ENCODE measurements at places on chromosomes 16 and 17.

DNA sequence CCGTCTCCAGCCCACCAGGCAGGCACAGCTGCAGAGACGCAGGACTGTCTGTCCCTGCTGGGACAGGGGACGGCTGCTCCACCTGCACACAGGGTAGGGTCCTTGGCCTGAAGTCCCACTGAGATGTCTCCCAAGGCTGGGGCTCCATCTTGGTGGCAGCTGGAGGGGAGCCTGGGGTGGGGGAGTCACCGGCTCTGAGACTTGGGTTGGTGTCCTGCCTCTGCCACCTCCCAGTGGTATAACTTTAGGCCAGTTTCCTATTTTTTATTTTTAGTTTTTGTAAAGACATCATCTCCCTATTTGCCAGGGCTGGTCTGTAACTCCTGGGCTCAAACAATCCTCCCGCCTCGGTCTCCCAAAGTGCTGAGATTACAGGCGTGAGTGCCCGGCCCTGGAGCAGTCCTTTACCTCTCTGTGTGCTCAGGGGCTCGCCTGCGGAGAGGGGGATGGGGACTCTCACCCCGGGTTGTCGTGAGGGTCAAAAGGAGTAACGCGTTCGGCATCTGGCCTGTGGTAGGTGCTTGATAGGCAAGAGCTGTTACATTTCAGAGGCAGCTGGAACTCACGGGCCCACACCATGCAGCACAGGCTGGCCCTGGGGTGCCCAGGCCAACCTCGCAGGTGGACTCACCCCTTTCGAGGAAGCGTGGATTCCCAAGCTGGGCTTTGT, 46.6 kb upstream of the DOC2B start:
- DNase-seq: no peak

DNA sequence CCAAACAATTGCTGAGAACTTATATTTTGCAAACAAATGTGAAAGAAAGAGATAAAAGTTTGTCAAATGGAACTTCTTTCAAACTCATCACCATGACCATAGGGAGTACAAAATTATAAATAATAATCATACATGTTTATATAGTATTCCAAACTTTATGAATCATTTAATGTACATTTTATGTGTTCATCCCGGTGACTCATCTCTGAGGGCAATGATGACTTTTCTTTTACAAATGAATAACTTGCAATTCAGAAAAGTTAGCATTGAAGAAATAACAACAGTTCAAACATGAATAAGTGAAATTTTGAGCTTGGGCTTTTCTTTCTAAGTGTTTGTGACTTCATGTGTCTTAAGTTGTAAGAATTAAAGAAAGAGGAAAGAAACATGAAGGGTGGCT, 66.3 kb upstream of the CDH8 start:
- DNase-seq: no peak

DNA sequence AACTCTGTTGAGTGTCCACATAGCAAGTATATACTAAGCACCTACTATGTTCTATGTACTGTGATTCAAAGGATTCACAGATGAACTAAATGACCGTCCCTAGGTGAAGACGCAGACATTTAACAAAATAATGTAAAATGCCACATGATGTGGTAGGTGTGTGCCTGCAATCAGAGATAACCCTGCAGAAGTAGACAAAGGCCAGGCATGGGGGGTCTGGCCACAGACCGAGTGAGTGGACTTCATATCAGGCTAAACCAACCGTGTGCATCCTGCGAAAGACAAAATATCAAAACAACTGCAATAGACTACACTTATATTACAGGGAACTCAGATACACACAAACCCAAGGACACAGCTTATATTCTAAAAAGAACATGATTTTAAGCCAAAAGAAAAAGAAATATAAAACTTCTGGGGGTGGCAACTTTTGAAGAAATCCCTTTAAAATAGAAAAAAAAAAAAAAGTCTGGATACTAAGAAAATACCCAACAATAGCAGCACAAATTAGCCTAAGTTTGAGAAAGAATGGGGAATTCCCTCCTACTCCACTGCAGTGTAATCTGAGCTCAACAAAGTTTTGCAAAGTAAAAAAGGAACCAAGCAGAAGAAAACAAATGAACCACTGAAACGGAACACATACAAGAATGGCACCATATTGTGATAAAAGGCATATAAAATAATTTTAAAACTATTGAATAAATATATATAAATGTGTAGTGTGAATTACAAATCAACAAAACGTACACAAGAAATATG, 12.3 kb downstream of the HSDL1 start:
- no peak for DNase-seq

DNA sequence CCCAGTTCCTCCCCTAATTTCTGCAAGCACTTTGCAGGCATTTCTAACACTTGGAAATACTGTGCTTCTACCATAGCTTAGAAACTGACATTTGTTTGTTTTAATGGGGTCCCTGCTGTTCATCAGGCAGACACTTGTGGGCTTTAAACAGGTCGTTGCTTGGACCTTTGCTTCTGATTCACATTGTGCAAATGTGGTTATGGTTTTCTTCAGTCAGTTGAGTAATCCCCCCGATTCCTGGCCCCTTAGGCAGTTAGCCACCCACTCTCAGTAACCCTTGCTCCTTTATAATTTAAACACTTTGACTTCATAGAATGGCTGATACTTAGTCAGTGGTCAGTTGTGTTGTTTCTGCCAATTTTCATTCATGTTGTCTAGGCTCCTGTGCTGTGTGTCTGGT, 39.4 kb downstream of the SLC47A1 start:
- DNase-seq: no peak

- no peak for DNase-seq
These were observed 301.4 kb downstream of the CA10 start for GRCh38 chr17:51857052-51857597.

- DNase-seq: peak; percentile 91
These were observed 2.5 kb downstream of the SLC12A4 start for GRCh38 chr16:67965668-67966548.
